ENCODE measurements at places on chromosomes 7 and 10.

DNA sequence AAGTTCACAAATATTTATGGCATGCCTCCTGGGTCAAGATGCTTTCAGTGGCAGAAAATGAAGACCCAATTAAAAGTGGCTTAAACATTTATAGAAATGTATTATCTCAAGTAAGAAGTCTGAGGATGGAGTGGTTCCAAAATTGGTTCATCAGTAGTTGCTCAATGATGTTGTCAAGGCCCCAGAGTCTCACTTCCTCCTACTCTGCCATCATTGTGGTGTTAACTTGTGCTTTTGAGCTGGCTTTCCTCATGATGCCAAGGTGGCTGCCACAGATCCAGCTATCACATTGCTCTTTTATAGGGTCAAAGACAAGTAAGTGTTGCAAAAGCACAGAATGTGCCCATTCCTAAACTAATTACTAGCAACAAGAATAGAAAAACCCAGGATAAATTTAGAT is 404.6 kb upstream of the NRP1 start:
- no peak for DNase-seq

GRCh38 chr7:129980667-129981066 is 27.9 kb upstream of the UBE2H start:
- DNase-seq: no peak

GRCh38 chr10:69663369-69663947 is 33.4 kb downstream of the FAM241B start:
- DNase-seq: no peak

DNA sequence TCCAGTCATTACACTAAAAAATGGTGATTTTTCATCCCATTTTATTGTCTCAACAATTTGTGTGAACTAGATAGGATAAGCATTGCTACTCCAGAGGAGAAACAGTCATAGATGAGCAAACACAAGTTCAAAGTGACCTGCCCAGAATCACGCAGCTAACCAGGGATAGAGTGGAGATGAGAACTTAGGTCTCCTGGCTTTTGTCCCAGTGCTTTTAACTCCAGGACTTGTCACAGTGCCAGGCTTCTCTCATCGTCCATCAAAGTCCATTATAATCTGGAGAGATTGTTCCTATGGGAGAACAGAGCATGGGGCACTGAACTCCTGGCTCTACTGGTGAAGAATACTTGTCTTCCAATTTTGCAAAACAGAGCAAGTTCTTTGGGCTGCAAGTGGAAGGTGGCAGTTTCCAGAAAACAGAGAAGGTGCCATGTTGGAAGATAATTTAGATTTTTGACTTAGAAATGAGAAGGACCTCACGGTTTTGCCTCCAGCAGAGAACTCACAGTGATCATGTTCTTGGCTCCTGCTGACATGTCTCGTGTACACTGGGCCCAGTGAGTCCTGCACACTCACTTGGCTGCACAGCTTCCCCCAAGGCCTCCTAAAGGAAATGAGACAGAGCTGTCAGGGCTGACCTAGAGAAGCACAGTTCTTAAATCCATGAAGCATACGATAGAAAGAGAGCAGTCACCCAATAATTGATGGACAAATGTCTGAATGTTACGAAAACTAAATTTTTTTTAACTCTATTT is 322.9 kb upstream of the NRP1 start:
- DNase-seq: no peak

GRCh38 chr10:7945469-7946187 is 108.9 kb upstream of the GATA3 start:
- no peak for DNase-seq

DNA sequence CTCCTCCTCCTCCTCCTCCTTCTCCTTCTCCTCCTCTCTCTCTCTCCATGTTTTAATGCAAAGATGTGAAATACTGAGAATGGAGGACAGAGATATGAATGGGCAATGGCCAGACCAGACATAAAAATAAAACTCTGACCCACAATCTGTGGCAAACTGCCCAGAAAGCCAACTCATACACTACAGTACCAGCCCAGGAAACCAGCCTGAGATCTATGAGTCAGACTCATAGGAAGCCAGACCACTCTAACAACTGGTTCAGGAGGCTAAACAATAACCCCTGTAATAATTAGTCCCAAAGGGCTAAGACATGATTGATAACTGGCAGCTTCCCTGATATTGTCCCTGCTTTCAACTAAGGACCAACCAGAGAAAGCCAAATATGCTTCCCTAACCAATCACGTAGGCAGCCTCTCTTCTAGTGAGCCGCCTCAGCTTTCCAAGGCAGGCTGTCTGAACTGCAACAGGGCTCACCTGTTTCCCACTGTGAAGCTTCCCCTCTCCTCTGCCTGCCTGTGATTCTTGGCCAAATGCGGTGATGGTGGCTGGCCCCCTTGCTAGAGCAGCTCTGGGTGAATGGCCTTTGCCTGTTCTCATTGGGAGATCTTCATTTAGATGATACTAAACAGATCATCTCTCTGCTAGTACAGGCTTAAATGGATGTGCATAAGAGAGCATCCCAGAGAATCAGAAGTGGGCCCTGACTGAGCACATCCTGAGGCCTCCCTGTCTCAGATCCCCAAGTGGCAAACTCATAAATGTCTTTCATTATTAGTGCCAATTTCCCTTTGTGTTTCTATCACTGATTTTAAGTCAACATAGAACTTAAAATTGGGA is 817.6 kb downstream of the TNS3 start:
- peak; percentile 70 for DNase-seq

GRCh38 chr7:148026713-148027112 is 563.9 kb upstream of the C7orf33 start:
- no peak for DNase-seq

GRCh38 chr7:42926204-42926603 is 5.8 kb downstream of the PSMA2 start:
- no peak for DNase-seq

DNA sequence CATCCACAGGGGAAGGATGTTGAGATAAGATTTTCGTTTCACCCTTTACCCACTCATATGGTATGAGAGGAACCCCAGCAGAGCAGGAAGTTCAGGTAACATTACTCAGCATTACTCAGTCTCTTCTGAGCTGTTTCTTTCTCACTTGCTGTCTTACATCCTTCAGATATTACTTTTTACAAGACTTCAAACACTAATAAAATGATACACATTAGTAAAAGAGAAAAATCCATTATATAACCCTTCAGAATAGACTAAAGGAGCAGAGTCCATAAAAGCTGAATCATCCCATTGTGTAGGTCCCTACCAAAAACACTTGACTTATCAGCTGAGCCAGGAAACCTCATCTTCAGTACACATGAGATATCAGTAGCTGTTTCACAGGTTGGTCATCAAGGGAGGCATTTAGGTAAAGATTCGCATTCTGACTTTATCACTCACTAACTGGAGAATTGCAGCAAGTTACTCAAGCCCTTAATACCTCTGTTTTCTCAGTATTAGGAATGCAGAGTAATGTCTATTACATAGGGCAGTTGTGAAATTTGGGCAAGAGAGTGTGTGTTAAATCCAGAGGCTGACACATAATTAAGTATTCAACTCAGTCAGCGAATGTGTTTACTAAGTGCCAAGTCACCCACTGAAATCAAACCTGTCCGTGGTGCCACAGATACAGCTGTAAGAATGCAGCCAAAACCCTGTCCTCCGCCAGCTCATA is 44.7 kb downstream of the KLF6 start:
- no peak for DNase-seq

DNA sequence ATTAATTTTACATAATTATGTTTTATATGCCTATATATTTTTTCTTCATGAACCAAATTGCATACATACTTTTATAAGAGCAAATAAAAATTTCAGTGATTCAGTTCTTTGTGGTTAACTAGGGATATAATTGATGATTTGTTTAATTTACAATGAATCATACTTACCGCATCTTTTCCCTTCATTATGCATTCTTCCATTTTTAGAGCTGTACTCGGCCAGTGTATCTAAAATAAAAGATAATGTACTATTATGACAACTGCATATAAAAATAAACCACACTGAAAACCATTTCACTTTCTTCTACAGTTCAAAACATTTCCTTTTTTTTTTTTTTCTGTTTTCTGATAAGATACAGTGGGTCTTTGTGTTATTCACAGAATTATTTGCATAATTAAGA is 179.9 kb downstream of the SEMA3E start:
- no peak for DNase-seq

DNA sequence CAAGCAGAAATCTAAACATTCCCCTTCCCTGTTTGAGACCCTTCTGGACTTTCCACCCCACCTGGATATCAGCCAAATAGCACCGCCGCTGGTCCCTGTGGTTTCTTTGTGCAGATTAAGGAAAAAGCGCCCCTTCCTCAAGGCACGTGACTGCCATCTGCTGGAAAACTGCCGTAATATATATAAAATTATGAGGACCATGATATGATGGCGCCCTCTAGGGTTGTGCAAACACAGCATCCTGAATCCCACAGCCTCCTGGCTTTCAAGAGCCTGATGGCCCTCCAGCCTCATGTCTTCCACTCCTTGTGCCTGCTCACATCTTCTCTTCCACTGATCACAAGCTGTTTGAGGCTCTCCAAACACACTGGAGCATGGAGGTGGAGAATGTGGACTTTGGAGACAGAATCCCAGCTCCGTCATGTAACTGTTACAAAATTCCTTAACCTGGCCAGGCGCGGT is 121.3 kb downstream of the MYL10 start:
- DNase-seq: peak; percentile 44

DNA sequence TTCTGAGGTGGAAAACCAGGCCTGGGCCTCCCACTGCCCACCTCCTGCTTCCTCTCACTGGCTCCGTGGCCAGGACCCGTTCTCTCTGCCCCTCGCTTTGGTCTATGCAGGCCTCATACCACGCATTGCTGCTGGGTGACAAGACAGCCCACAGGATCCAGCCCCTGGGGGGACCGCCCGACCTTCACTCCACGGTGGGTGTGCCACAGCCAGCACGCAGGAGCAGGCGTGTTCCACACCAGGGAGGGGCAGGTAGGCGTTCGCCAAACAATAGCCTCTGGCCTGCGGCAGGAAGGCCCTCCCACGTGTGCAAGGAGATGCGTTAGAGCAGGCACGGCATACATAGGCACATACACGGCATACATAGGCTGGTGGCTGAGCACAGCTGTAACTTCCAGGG is 233.4 kb downstream of the WDR37 start:
- DNase-seq: no peak

DNA sequence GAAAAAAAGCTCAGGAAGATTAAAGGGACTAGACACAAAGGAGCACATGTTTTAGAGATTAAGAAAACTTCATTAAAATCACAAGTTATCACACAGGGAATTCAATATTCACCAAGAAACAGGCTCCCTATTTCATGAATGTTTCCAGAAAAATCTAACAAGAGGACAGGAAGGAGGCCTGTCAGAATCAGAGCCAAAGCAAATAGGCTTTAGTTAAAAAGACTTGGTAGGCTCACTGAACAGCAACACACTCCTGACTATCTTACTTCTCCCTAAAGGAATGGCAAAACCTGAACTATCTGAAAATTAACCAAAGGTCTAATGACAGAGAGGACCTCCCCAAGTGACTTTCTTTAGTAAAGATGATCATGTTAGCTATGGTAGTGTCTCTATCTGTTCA is 188.3 kb upstream of the MEOX2 start:
- DNase-seq: no peak

GRCh38 chr10:3167611-3168330 is 4.8 kb downstream of the PITRM1 start:
- DNase-seq: no peak

GRCh38 chr7:51357821-51358220 is 41.2 kb upstream of the COBL start:
- DNase-seq: no peak

GRCh38 chr10:21603721-21604120 is 69.7 kb downstream of the MLLT10 start:
- DNase-seq: no peak

DNA sequence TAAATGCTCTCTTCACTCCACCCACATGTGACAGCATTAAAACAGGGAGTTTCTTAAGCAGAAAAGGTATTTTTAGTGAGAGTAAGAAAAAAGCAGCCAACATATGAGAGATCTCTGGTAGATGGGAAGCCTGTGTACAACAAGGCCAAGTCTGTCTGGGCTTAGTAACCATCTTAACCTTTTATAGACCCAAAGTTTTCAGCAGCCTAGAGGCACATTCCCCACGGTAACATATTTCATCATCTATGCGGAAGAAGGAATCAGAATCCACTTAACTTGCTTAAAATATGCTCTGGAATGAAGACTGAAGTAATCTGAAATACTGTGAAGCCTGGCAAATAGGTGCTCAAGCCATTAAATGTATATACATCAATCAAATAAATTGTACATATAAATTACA is 127.8 kb downstream of the RAPGEF5 start:
- no peak for DNase-seq

GRCh38 chr7:37193087-37193774 is 255.4 kb downstream of the ELMO1 start:
- no peak for DNase-seq

DNA sequence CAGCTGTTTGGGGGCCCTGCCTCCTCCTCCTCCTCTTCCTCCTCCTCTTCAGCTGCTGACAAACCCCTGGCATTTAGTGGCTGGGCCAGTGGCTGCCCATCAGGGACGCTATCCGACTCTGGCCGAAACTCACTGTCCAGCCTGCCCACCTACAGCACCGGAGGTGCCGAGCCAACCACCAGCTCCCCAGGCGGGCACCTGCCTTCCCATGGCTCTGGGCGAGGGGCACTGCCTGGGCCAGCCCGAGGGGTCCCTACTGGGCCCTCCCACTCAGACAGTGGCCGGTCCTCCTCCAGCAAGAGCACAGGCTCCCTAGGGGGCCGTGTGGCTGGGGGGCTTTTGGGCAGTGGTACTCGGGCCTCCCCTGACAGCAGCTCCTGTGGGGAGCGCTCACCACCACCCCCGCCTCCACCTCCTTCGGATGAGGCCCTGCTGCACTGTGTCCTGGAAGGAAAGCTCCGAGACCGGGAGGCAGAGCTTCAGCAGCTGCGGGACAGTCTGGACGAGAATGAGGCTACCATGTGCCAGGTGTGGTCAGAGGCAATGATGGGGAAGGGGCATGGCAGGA is 4.1 kb downstream of the LZTS2 start:
- DNase-seq: no peak

GRCh38 chr7:47354831-47355541 is 226.9 kb downstream of the TNS3 start:
- DNase-seq: no peak

- no peak for DNase-seq
These were observed 224.2 kb upstream of the NPY start for GRCh38 chr7:24059775-24060174.

DNA sequence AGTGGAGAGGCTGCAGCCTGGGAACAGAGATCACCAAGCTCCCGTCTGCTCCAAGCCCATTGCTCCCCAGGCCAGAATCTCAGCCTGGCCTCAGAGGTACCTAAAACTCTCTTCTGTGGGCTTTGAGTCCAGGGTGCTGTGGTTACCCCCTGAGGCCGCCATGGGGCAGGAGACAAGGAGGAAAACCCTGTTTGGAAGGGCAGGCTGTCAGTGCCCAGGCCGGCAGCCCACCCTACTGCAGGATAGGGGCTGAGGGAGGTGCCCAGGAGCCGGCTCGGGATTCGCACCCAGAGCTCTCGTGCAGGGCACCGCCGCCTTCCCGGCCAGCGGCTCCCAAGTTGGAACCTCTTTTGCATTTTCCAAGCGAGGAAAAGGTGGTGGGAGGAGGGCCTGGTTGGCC is 24.5 kb downstream of the UNCX start:
- DNase-seq: no peak

- no peak for DNase-seq
These were observed 172.6 kb upstream of the NRP1 start for GRCh38 chr10:33506838-33507661.

Measured in HTR-8/SVneo (cell line).